ENCODE measurements at places on chromosomes 1 and 21. TPM values are rescaled to one million over a fixed set of nuclear protein-coding genes. Genes with fewer than 3 reads are reported as not detected.

AMPD1 gene
- not detected for total RNA-seq

SLC45A3 gene
- not detected for total RNA-seq

PRR9 gene
- not detected for total RNA-seq

DPT gene
- total RNA-seq = not detected

TTC22 gene
- total RNA-seq = 19.8 TPM

THEM5 gene
- total RNA-seq = not detected

PRDM16 gene
- 0.20 TPM for total RNA-seq

SDC3 gene
- total RNA-seq = not detected

Data from activated CD4-positive, alpha-beta memory T cell treated with anti-CD3 and anti-CD28 coated beads, Interleukin-2, amount 10 ng/mL, durations not matched to agents 7 days and 5 days (primary cell).